NCI-H774 (cell line): ENCODE measurements at places on chromosomes 3 and 15.

- no peak for DNase-seq
Measured at GRCh38 chr15:90545095-90545494, 15.4 kb downstream of the CRTC3 start.

DNA sequence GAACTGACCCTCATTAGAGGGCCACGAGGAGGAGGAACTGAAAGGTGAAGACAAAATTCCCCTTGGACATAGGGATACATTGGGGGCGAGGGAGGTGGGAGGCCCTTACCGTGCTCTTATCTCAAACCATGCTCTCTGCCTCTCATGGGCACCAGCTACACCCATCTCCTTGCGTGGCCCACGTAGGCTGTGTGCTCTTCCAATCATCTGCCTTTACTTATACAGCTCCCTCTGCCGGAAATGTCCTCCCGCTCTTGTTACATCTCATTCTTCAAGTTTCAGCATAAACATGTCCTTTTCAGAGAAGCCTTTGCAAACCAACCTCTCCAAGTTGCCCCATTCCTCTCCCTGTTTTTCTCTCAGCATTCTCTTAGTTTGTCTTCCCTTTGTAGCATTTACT, 307.8 kb upstream of the PROK2 start:
- no peak for DNase-seq

- DNase-seq = no peak
Measured at GRCh38 chr3:168645180-168645579, 549.5 kb upstream of the GOLIM4 start.

DNA sequence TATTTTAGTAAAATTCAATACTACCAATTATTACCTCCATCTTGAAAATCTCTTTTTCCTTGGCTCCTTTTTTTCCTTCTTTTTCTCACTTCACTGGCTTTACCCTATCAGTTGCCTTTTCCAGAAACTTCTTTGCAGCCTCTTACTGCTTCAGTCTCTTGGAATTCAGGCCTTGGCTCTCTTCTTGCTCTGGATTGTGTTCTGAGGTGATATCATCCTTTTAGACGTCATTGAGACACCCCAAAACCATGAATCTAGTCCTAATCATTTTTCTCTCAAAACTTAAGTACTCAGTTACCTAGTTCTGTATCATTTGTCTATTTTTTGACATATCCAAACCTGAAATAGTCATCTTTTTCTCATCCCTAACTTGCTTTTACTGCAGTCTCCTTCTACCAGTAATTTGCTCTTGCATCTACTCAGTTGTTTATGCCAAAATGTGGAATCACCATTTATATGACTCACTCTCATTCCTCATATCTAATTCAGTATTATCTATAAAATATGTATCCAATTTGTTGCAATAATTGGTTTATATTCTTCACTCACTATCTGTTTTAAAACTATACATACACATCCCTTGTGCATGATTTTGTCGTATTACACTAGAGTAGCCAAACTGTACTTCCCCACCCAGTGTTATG, 703.2 kb upstream of the CCDC54 start:
- no peak for DNase-seq

DNA sequence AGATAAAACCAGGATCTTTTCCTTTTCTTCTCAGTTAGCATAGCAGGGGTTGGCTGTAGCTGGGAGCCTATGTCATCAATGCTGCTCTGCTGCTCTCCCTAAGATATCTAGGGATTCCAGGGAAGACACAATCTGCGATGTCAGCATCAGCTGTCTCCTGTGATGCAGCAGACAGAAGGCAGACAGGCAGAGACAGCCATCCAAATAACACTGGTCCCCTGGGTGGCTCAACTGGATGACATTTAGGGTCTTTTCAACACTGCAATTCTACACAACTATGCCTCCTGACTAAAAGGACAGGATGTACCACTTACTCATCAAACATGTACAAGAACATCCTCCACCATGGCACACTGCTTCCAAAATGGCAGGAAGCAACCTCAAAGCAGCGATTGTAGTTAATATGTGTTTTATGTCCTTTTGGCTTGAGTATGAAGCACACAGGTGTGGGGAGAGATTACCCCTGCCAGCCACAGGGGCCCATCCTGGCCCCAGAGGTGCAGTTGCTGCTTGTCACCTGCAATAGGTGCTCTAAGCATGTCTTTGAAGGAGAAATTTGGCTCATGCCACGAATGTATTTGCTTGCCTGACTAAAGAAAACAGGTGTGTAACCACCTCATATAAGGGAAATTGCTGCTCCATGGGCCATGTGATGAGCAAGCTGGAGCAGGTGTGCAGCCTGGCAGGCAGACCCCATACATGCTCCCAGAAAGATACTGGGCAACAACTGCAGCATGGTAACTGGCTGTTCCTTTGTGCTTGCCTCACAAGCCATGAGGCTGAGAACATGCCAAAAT, 357.8 kb downstream of the VPS13C start:
- peak; percentile 71 for DNase-seq

GRCh38 chr3:10583798-10584708, 78.7 kb upstream of the ATP2B2 start:
- DNase-seq = no peak

DNA sequence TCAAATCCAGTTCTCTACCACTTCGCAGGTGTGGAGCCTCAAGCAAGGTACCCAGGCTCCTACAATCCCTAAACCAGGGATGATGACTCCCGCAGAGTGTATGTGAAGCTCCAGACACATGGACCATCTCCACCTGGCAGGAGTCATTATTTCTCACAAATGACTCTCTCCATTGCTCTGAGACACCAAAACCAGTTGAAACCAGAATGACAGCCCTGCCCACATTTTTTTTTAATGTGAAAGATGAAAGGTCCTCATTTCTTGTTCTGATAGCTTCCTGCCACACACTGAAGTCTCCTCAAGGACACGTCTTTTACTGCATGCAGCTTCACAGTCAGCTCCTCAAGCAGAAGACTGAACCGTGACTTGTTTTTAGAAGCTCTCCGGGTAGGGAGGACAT, 61.4 kb upstream of the ZBTB38 start:
- DNase-seq = no peak

DNA sequence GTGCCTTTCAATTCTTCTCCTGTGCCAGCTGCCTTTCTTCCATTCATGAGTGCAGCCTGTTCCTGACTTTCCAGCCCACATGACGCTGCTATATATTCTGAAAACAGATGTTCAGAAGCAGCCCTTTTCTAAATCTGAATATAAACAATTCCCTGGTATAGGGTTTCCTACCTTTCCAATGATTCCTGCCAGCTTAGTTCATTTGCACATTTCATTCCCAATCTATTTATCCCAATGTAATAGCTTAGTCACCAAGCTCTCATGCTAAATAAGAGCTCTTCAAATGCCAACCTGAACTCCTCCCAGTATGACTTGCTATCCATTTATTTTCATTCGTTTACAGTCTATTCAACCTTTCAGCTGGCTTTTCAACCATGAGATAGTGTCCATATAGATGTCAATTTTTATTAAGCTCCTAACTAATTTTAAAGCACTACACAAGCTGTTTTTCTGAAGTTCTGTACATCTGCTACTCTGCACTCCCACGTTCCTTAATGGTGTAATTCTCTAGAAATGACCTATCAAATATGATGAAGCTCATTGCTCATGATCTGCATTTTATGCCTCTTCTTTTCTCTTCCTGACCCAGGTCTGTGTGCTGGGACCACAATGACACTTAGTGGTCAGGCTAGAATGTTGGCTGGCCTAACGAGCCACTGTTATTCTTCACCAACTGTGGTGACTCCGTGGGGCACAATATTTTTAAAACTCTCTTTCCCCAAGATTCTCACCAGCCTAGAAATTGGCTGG, 605.0 kb upstream of the TBL1XR1 start:
- DNase-seq = no peak

DNA sequence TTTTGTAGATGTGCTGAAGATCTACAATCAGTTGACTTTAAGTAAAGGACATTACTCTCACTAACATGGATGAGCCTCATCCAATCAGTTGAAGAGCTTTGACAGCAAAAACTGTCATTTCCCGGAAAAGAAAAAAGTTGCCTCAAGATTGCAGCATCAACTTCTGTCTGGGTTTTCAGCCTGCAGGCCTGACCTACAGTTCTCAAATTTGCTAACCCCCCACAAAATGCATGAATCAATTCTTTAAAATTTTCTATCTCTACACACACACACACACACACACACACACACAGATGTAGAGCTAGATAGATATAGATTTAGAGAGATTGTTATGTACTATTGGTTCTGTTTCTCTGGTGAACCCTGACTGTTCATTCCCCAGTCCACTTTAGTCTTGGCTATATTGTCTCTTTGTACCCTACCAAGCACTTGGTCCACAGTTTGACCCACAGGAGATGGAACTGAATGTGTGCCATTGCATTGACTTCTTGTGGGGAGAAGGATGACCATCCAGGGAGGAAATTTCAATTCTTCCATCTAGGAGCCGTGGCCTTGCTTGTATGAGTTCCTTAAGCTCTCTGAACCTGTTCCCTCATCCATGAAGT, 228.3 kb downstream of the CLSTN2 start:
- no peak for DNase-seq

- DNase-seq = no peak
Measured at GRCh38 chr3:158314426-158315357, 204.8 kb downstream of the RSRC1 start.

GRCh38 chr3:186220911-186221645, 112.2 kb upstream of the ETV5 start:
- no peak for DNase-seq

- peak; percentile 52 for DNase-seq
Measured at GRCh38 chr3:169668072-169668956, 4.8 kb upstream of the MECOM start.

GRCh38 chr3:196872316-196872715, 4.6 kb downstream of the SENP5 start:
- no peak for DNase-seq

DNA sequence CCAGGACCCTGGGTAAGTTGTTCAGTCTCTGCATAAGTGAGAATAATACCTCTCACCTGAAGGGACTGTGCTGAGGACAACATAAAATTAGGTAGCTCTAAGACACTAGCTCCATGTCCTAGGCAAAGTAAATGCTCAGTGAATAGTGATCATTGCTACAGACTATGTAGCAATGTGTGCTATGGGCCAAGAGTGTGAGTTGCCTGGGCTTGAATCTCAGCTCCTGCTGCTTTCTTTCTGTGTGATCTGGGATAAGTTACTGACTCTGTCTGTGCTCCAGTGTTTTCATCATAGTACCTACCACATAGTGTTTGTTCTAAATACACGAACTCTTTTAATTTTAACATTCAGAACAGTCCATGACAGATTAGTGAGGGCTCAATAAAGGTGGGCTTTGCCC, 81.1 kb upstream of the MFGE8 start:
- no peak for DNase-seq

- no peak for DNase-seq
Measured at GRCh38 chr3:187902936-187903335, 157.7 kb upstream of the BCL6 start.

GRCh38 chr15:66789029-66790025, 87.3 kb downstream of the SMAD6 start:
- DNase-seq = no peak

DNA sequence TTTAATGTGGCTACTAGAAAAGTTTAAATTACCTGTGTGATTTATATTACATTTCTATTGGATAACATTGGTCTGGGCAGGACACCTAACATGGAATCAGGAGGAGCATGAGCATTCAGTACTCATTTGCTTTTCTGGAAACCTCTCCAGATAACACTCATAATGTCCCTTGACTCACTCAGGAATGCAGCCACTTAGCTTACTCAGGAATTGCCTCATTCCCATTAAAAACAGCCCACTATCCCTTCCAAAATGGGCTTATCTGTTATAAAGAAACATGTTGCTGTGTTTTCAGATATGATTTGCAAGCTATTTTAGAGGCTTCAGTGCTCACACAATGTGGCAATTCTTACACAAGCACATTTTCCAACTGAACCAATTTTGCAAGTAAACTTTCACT, 17.1 kb downstream of the GBE1 start:
- no peak for DNase-seq

DNA sequence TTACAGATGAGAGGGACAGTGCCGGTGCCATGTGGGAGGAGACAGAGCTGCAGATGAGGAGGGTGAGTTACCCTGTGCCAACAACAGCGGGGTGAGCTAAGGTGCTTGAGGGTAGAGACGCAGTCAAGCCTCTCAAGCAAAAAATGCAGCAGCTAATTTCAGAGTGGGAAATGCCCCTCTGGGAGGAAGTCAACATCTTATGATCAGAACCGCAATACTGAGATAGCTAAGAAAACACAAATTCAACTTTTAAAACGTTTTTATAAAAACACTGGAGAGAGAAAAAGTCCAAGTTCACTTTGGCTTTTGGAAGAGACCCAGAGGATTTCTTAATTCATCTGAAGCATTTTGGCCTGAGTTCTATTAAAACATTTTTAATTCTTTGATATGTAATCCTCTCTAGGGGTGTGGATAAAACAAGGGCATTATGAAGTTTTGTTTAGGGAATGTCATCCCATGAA, 319.2 kb downstream of the SLC9A9 start:
- DNase-seq = no peak

DNA sequence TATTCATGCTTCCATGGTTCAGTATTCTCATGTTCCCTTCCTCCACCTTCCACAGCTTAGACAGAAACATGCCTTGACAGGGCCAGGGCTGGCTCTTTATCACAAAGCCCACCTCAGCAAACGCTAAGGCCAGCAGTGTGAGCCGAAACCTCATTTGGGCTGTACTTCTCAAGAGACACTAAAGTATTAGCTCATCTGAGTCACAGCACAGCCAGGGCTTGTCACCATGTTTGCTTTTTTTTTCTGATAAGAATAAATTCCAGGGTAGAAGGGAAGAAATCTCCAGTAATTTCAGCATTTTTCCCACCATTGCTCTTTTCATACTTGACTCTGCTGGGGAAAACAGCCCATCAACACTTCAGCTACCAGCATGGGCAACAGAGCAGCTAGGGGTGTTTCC, 95.4 kb downstream of the MYLK start:
- no peak for DNase-seq

DNA sequence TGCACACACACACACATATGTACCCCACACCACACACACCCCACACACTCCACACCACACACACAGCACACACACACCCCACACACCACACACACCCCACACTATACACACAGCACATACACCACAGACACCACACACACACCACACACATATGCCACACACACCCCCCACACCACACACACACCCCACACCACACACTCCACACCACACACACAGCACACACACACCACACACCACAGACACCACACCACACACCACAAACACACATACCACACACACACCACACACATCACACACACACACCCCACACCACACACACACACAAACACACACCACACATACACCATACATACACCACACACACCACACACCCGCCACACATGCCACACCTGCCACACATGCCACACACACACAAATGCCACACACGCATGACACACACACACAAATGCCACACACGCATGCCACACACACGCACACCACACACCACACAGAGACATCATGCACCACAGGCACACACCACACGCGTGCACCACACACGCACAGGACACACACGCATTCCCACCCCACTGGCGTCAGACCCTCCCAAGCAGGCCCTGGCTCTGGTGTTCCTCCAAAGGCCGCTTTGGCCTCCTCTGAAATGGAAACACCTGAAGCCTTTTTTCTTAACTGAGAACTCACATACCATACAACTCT, 15.7 kb downstream of the CHST13 start:
- DNase-seq = no peak

GRCh38 chr3:127151992-127152650, 40.8 kb upstream of the PRR23E start:
- DNase-seq = no peak

- no peak for DNase-seq
Measured at GRCh38 chr15:51126842-51127241, 32.1 kb upstream of the TNFAIP8L3 start.
